Endothelial cell of umbilical vein (primary cell): ENCODE measurements at places on chromosomes 12 and 14. TPM values are rescaled to one million over a fixed set of nuclear protein-coding genes. Genes with fewer than 3 reads are reported as not detected.

- H3K36me3 ChIP-seq = peaks cover 21% of the 10 kb centered on the region
- no peak for DNase-seq
- no peaks in the 10 kb centered on the region for H3K27me3 ChIP-seq
- no peak overlapping the region for H3K4me3 ChIP-seq
Observed at GRCh38 chr12:103986829-103987228, 21.2 kb downstream of the TDG start.

- no peaks in the 10 kb centered on the region for H3K4me1 ChIP-seq
- no peak overlapping the region for H3K27ac ChIP-seq
- H3K36me3 ChIP-seq = no peaks in the 10 kb centered on the region
- DNase-seq = no peak
- H3K4me3 ChIP-seq = no peak overlapping the region
Observed at GRCh38 chr12:111107392-111108178, 187.2 kb upstream of the MYL2 start.

DNA sequence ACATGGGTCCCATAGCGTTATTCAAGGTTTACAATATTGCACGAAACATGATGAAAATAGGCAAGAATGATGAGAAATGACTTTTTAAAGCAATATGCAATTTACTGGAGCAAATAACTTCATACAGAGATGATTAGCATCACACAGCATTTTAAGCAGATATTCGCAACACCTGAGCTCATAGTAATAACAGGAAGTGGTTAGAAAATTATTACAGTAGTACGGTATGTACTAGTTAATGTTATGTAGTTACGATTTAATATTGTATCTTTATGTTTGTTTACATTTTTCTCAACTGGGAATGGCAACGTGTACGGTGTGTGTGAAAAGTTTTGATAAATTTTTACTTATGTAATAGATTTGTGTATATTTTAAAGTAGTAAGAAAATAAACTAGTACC, 102.6 kb downstream of the OSBPL8 start:
- H3K27ac ChIP-seq = peak overlapping the region; percentile 11
- peaks cover 6% of the 10 kb centered on the region for H3K4me1 ChIP-seq
- H3K36me3 ChIP-seq = no peaks in the 10 kb centered on the region
- H3K4me3 ChIP-seq = no peak overlapping the region
- H3K27me3 ChIP-seq = no peaks in the 10 kb centered on the region

GRCh38 chr12:132071040-132071810, 72.9 kb downstream of the DDX51 start:
- H3K27ac ChIP-seq = no peak overlapping the region
- DNase-seq = no peak
- H3K27me3 ChIP-seq = no peaks in the 10 kb centered on the region
- no peaks in the 10 kb centered on the region for H3K4me1 ChIP-seq

GLTP gene
- 46.6 and 48.0 TPM in 2 replicates for total RNA-seq

RD3L gene
- total RNA-seq = not detected in 2 replicates

- H3K27ac ChIP-seq = no peak overlapping the region
- H3K4me1 ChIP-seq = peaks cover 8% of the 10 kb centered on the region
- H3K27me3 ChIP-seq = no peaks in the 10 kb centered on the region
- H3K36me3 ChIP-seq = no peaks in the 10 kb centered on the region
- no peak for DNase-seq
Observed at GRCh38 chr12:79360936-79361335, 329.8 kb downstream of the PAWR start.

DNA sequence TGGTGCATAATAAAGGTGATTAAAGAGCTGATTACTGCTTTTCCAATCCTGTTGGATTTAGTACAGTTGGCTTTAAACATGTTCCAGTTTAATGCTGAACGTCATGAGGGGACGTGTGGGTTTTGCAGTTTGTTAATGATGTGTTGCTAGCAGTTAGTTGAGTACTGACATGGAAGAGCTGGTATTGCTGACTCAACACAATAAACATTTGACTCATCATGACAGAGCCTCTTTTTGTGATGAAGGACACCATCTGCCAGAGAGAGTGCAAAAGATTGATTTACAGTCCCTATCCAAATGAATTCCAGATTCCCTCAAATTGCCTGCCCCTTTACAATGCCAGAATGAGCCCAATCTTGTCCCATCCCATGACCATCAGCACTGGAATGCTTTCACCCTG, 346.2 kb upstream of the PRICKLE1 start:
- H3K27ac ChIP-seq = no peak overlapping the region
- H3K4me3 ChIP-seq = no peak overlapping the region
- H3K27me3 ChIP-seq = no peaks in the 10 kb centered on the region
- no peak for DNase-seq
- H3K4me1 ChIP-seq = no peaks in the 10 kb centered on the region

GRCh38 chr14:36134038-36134437, 42.5 kb downstream of the PTCSC3 start:
- H3K4me3 ChIP-seq = no peak overlapping the region
- no peak overlapping the region for H3K27ac ChIP-seq
- H3K36me3 ChIP-seq = no peaks in the 10 kb centered on the region
- H3K4me1 ChIP-seq = no peaks in the 10 kb centered on the region
- no peak for DNase-seq

- no peak for DNase-seq
- no peaks in the 10 kb centered on the region for H3K4me1 ChIP-seq
- H3K4me3 ChIP-seq = no peak overlapping the region
- H3K36me3 ChIP-seq = no peaks in the 10 kb centered on the region
- H3K27ac ChIP-seq = no peak overlapping the region
Observed at GRCh38 chr12:67514502-67514901, 134.0 kb upstream of the DYRK2 start.

ADCK1 gene
- total RNA-seq = 4.0 and 4.2 TPM in 2 replicates

GRCh38 chr12:95506707-95507523, 33.0 kb downstream of the METAP2 start:
- DNase-seq = no peak
- H3K36me3 ChIP-seq = peaks cover 20% of the 10 kb centered on the region
- H3K4me1 ChIP-seq = no peaks in the 10 kb centered on the region
- no peaks in the 10 kb centered on the region for H3K27me3 ChIP-seq

DNA sequence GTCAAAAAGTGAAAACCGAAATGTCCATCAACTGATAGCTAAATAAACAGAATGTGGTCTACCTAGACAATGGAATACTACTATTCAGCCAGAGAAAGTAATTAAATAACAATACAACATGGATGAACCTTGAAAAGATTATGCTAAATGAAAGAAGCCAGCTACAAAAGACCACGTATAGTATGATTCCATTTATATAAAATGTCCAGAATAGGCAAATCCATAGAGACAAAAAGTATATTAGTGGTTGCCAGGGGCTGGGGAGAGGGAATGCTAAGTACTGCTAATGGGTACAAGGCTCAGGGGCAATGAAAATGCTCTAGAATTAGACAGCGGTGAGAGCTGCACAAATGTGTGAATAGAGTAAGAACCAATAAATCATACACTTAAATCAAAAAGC, 29.9 kb downstream of the CDC42BPB start:
- no peak overlapping the region for H3K27ac ChIP-seq
- no peak overlapping the region for H3K4me3 ChIP-seq
- H3K36me3 ChIP-seq = no peaks in the 10 kb centered on the region
- no peaks in the 10 kb centered on the region for H3K27me3 ChIP-seq
- no peak for DNase-seq

GRCh38 chr12:72509891-72510290, 237.7 kb downstream of the TRHDE start:
- DNase-seq = no peak
- no peak overlapping the region for H3K4me3 ChIP-seq
- H3K36me3 ChIP-seq = no peaks in the 10 kb centered on the region
